Stimulated activated CD8-positive, alpha-beta memory T cell treated with anti-CD3 and anti-CD28 coated beads, Interleukin-4, amount 100 ng/mL, for 1 hour (primary cell): ENCODE measurements at places on chromosomes 12 and 14.

DNA sequence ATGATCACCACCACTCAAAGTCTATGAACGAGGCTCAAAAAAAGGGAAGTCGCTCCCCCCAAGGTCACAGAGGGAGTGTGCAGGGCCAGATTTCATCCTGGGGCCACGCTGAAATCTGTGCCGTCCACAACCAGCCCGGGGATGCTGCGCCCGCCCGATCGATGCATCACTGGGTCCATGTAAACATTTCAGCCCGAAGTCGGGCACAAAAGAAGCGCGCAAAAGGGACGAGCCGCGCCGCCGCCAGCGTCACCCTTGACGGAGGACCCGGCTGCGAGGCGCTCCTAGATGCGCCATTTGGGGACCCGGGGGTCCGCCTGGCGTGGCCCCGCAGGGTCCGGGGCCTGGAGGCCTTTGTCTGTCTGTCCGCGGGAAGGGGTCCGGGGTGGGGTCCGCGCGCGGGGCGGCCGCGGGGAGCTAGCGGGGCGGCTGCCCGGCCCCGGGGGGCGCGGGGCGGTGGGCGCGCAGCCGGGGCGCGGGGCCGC lies 503 bp downstream of the FBXO21 start:
- no peak for DNase-seq

GRCh38 chr12:89075880-89076540 lies 276.3 kb downstream of the DUSP6 start:
- DNase-seq, result no peak

GRCh38 chr12:20653871-20654270 lies 41.3 kb upstream of the SLCO1C1 start:
- DNase-seq, result no peak

GRCh38 chr12:104605685-104606084 lies 148.9 kb downstream of the CHST11 start:
- DNase-seq, result no peak

DNA sequence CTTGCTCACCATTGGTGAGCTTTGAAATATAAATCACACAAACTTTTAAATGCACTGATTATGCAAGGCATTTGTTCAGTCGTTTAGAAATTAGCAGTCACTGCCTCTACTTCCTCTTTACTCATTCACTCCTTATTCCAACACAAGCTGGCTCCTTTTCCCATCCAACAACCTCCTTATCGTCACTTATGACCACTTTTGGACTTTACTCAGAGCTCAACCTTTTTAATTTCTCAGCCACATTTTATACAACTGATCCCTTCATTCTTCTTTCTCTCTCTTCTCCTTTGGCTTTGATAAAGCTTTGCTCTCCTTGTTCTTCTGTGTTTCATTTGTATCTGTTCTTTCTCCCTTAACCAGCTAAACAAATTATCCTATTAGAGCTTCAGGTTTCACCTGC lies 126.4 kb upstream of the PLEKHA5 start:
- no peak for DNase-seq

GRCh38 chr12:10082117-10082874 lies 16.5 kb downstream of the CLEC1A start:
- no peak for DNase-seq

- DNase-seq, result no peak
These were observed 124.1 kb upstream of the E2F7 start for GRCh38 chr12:77189458-77189857.

DNA sequence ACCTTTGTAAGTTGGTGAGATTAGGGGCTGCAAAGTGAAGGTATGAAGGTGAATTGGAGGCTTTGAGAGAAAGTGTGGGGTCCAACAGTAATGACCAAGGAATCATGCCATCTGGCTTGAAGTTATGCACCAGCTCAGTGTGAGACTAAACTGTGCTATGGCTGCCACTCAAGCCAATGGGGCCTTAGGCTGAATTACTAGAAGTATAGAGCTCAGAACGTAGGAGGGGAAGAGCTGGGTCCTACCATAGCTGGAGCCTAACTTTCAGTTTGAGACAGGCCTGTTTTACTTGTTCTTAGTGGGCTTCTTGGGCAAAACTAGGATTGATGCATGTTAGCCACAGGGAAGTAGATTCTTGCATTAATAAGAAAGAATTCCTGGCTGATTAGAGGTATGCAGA lies 194.0 kb downstream of the TSPAN9 start:
- no peak for DNase-seq

DNA sequence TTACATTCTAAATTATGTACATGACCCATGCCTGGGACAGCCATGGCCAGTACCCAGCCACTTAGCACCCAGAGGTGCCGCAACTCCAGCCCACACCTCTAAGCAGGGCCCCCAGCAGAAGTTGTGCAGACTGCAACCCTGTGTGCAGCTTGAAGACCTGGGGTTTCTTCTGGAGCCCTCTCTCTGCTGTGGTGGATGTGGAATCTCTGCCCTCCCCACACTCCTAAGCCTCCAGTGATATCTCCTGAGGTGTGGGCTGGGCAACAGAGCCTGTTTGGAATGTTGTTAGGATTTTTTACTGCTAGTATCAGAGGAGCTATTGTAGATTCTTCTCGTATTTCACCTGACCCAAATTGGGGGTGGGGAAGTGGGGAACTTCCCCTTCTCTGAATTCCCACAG lies 59.4 kb upstream of the TUNAR start:
- DNase-seq, result no peak

DNA sequence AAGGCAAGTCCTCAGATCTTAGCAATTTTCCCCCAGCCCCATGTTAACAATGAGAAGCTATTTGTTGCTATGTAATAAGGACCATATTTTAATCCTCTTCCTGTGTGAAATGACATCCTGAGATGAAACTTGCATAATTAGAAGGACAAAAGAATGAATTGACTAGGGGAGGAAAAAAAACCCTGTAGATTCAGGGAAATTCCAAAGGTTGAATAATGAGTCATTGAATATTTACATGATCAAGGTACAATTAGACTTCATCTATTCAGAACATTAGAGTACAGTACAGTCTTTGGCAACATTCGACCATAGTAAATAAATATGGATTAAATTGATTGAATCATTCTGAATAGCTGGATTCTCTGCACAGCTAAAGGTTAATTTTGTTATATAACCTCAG lies 9.4 kb downstream of the MYBPC1 start:
- DNase-seq, result no peak

DNA sequence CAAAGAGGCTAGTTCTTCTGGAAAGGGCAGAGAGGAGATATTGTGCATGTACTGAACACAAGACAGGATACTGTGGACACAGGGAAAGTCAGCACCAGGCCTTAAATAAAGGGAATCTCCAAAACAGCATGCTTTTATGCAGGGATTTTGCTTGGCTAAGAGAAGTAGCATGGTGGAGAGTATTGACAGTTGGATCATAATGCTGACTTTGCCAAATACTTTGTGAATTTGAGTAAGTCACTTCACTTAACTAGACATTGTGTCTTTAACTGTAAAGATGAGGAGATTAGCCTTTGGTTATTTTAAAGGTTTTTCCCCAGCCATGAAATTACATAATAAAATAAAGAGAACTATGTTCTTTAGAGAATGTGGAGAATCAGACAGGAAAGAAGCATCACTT lies 24.5 kb downstream of the GALNT8 start:
- DNase-seq, result no peak

GRCh38 chr14:64405295-64405694 lies 17.1 kb downstream of the MTHFD1 start:
- no peak for DNase-seq

- DNase-seq, result no peak
These were observed 390.1 kb upstream of the PDE3A start for GRCh38 chr12:19978193-19978592.

DNA sequence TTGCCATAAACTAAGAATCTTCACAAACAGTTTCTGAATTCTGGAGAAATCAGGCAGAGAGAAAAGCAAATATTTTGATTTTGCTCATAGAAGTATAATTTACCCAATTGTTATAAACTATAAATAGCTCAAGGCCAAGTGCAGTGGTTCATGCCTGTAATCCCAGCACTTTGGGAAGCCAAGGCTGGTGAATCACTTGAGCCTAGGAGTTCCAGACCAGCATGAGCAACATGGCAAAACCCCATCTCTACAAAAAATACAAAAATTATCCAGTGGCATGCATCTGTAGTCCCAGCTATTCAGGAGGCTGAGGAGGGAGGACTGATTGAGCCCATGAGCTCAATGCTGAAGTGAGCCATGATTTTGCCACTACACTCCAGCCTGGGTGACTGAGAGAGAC lies 19.6 kb upstream of the MMP19 start:
- DNase-seq, result no peak

GRCh38 chr12:7985802-7986418 lies 46.6 kb upstream of the FOXJ2 start:
- no peak for DNase-seq

- no peak for DNase-seq
These were observed 436 bp downstream of the VPS33A start for GRCh38 chr12:122265886-122266229.

GRCh38 chr12:112117685-112118084 lies 7.7 kb upstream of the TRAFD1 start:
- no peak for DNase-seq

- DNase-seq, result no peak
These were observed 44.0 kb downstream of the TAOK3 start for GRCh38 chr12:118328486-118329330.

- no peak for DNase-seq
These were observed 31.6 kb upstream of the MYBPC1 start for GRCh38 chr12:101563212-101563611.

- DNase-seq, result no peak
These were observed 44.6 kb downstream of the SFSWAP start for GRCh38 chr12:131755305-131756113.

- no peak for DNase-seq
These were observed 19.1 kb upstream of the FICD start for GRCh38 chr12:108495823-108496579.

- no peak for DNase-seq
These were observed 991.6 kb downstream of the BCL11B start for GRCh38 chr14:98280436-98280835.

GRCh38 chr12:121430833-121431415 lies 31.0 kb downstream of the RNF34 start:
- no peak for DNase-seq

- DNase-seq, result no peak
These were observed 8.3 kb downstream of the OR10AD1 start for GRCh38 chr12:48194799-48195201.

- DNase-seq, result no peak
These were observed 397.1 kb downstream of the MDGA2 start for GRCh38 chr14:47278233-47278842.

GRCh38 chr14:61474701-61475100 lies 153.3 kb downstream of the PRKCH start:
- DNase-seq, result no peak

- no peak for DNase-seq
These were observed 9.1 kb upstream of the CCDC198 start for GRCh38 chr14:57502586-57503254.
